ENCODE measurements at places on chromosomes 12 and 14.
A peak's percentile ranks its signal among the peaks of the same experiment; 100 is the strongest.

DNA sequence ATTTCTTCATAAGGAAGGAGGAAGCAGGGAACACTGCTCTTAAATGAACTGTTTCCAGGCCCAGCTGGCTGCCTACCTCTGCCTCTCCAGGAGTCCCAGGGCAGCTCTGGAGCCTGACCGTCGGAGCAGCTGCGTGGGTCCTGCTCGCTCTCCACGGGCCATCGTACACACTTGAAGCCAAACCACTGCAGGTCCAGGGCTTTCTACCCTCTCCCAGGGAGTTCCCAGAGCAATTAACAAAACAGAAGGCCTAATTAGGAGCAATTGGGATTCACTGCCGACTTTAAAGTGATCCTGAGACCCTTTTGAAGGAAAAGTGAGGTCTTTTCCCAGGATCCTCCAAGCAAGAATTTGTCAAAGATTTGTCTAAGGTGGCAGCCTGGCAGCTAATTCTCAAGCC is 76.9 kb downstream of the OTX2 start:
- no peak for DNase-seq

GRCh38 chr14:102192840-102193502 is 53.3 kb downstream of the WDR20 start:
- DNase-seq, result no peak

DNA sequence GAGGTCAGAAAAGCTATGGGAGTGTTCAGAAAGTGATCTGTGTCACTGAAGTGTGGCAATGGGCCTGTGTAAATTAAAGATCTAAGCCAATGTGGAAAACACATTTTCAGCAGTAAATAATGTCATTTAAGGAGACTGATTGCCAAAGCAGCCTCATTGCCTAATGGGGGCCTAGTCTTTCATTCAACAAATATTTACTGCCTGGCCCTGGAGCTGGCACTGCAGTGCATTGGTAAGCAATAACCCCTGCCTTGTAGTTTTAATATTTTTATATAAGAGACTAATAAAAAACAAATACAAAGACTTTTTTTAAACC is 326.6 kb downstream of the BTG1 start:
- no peak for DNase-seq

GRCh38 chr12:111122458-111122878 is 202.1 kb upstream of the MYL2 start:
- no peak for DNase-seq

- DNase-seq, result peak; percentile 93
Observed at GRCh38 chr12:15599266-15600037, 189.7 kb downstream of the EPS8 start.

GRCh38 chr12:121214166-121214777 is 4.3 kb downstream of the P2RX4 start:
- peak; percentile 61 for DNase-seq

- DNase-seq, result no peak
Observed at GRCh38 chr12:51947246-51947996, 4.1 kb upstream of the ACVR1B start.

DNA sequence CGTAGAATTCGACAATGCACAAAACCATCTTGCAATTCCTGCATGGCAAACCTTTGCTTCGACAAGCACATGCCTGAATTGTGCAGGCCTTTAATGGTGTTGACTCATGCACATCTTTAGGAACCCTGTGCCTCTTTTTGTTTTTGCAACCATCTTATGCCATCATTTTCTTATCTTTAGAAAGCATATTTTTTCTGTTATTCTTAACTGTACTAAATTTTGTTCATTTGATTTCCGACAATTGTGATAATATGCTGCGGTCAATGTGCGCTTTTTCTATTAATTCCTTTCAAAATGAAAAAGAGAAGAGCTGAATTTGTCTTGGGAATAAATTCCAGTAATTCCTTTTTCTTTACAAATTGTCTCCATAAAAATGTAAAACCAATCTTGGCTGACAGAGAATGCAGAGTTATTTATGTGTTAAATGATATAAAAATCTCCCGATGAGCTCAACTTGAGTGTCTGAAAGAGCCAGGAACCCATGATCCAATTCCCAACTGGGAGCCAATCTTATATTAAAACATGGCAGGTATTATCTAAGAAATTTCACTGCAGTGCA is 20.1 kb upstream of the CDK17 start:
- peak; percentile 37 for DNase-seq

- no peak for DNase-seq
Observed at GRCh38 chr14:23044840-23045239, 2.8 kb downstream of the PSMB11 start.

DNA sequence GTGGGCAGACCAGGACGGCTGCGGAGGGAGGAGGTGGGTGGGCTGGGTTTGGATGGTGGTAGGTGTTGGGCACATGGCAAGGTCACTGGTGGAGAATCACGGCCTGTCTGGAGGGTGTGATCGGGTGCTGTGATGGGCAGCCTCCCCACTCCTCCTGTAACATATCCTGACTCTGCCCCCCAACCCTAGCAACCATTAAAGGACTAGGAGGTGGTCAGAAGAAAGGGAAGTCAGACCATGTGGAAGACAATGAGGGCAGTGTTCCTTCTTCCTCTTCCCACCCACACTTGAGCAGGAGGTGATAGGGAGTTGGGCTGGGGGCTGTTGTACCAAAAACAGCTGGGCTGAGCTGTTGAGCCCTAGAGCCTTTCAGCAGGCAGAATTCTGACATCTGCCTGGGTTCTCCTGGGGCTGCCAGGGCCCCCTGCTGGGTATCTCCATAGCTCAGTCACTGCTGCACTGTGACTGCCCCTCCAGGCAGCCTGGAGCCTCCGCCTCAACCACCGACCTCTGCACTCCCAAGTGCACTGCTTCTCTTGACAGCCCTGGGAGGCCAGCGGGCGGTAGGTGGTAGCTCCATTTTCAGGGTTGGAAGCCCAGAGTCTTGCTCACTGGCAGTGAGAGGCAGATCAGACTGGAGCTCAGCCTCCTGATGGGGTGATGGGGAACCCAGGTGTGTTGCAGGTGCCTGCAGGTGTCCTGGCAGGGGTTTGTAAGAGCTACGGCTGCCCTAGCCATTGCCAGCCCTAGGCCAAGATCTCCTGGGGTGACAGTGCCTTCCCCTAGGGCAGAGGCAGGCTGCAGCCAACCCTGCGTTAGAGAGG is 15.4 kb downstream of the VASH1 start:
- DNase-seq, result no peak

- DNase-seq, result peak; percentile 61
Observed at GRCh38 chr14:94161981-94162380, 12.1 kb upstream of the PPP4R4 start.

Data from lung microvascular endothelial cell (primary cell).